Adrenal gland (tissue), 19 donors: ENCODE measurements at places on chromosomes 1 and 21. TPM values are rescaled to one million over a fixed set of nuclear protein-coding genes. Genes with fewer than 3 reads are reported as not detected.
A peak's percentile ranks its signal among the peaks of the same experiment; 100 is the strongest.

DNA sequence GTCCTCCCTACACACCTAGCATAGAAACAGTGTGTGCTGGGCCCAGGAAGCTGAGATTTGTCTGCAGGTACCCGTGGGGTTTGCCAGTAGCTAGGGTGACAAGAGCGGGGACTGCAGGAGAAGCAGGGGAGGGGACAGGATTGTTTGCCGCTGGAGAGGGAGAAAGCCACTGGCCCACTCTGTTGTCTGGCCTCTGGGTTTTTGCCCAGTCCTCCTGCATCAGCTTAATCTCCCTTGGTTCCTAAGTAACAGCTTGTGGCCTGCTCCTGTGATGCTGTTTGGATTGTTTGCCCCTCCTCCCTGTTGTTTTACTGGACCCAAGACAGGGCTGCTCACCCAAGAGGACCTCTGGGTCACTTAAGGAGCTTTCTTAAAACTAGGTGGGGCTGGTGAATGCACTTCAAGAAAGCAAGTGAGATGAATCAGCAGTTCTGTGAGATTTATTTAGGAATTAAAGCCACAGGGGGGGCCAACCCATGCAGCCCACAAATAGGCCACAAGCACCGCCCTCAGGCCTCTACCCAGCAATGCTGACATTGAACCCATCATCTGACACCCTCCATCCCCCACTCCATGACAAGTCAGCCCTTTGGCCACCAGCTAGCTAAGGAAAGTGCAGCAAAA lies 142.8 kb downstream of the ZZZ3 start:
- H3K36me3 ChIP-seq = no peaks in the 10 kb centered on the region
- DNase-seq = no peak
- no peak overlapping the region for H3K4me3 ChIP-seq

FGR gene
- total RNA-seq = 5.2 TPM

DNA sequence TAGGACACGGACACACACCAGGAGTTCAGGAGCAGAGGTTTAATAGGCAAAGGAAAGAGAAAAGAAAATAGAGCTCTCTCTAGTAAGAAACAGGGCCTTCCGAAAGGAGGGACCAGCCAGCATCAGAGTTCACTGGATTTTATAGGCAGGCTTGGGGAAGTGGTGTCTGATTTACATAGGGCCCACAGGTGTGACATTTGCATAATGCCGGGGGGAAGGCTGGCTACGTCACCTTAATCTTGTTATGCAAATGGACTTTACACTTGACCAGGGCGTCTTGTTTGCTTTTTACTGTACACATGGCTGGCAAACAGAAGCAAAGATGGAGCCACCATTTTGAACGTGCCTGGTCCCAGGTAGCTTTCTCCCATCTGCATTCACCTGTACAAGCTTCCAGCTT lies at the start of gene OR14A16:
Gene OR14A16 (minus strand): TSS at position 97 of the 400 bp plus-strand sequence. CDS start 8,390 bp downstream, outside the sequence.
- H3K27ac ChIP-seq = no peak within 1 kb of the TSS
- H3K4me3 ChIP-seq = no peak within 1 kb of the TSS
- no peak for DNase-seq
- no peaks in the 10 kb centered on the region for H3K27me3 ChIP-seq

DNA sequence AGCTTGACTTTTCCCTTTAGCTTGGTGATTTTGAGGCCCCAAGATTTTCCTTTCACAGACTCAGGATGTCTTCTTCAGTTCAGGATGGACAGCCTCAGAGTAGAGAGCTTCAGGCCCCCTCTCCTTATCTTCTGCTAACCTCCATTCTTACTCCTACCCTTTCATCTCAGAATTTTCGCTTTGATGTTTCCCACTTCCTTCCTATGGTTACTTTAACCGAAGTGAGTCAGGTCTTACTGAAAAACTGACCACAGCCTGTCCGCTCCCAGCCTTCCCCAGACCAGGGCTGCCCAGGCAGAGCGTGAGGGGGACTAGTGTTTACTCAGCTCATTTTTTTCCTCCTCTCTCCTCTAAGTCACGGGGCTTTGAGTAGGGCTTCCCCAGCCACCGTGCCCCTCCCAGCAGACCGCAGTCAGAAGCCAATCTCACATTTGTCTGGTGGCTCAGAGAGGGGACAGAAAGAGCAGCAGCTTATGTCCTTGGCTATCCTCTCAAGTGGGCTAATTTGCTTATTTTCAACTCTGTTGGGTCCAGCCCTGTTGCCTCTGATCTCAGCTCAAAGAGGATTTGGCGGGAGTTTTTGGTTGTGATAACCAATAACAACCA lies 4.2 kb upstream of the IL19 start:
- peak; percentile 60 for DNase-seq
- no peak overlapping the region for H3K27ac ChIP-seq
- H3K4me1 ChIP-seq = no peaks in the 10 kb centered on the region
- H3K36me3 ChIP-seq = no peaks in the 10 kb centered on the region
- no peak overlapping the region for H3K4me3 ChIP-seq
- peaks cover 3% of the 10 kb centered on the region for H3K27me3 ChIP-seq

- no peaks in the 10 kb centered on the region for H3K36me3 ChIP-seq
- no peaks in the 10 kb centered on the region for H3K4me1 ChIP-seq
- no peak for DNase-seq
- H3K4me3 ChIP-seq = no peak overlapping the region
- no peak overlapping the region for H3K27ac ChIP-seq
- H3K27me3 ChIP-seq = no peaks in the 10 kb centered on the region
These were observed 83.0 kb upstream of the BACH1 start for GRCh38 chr21:29215709-29216108.

DNA sequence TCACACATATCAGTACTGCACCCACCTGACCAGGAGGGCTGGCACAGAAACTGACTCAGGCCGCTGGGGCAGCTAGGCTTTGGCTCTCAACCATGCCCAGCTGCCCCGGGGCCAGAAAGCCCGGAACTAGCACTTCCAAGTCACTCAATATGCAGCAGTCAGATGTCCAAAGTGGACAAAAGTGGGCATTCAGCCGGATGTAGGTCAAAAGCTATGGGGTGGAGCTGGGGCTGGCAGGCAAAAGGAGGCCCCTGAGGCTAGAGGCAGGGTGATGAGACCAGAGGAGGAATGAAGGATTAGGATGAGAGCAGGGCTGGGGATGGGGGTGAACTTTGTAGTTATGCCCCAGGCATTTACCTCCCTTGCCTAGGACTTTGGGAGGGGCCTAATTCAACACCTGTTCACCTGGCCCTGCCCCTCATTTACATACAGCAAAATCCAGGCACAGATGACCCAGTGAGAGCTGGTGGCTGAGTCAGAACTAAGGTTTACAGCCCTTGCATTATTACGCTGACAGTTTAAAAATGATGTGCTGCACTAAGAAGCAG lies 30.7 kb upstream of the EDN2 start:
- H3K27ac ChIP-seq = no peak overlapping the region
- no peak for DNase-seq
- peaks cover 16% of the 10 kb centered on the region for H3K4me1 ChIP-seq

DNA sequence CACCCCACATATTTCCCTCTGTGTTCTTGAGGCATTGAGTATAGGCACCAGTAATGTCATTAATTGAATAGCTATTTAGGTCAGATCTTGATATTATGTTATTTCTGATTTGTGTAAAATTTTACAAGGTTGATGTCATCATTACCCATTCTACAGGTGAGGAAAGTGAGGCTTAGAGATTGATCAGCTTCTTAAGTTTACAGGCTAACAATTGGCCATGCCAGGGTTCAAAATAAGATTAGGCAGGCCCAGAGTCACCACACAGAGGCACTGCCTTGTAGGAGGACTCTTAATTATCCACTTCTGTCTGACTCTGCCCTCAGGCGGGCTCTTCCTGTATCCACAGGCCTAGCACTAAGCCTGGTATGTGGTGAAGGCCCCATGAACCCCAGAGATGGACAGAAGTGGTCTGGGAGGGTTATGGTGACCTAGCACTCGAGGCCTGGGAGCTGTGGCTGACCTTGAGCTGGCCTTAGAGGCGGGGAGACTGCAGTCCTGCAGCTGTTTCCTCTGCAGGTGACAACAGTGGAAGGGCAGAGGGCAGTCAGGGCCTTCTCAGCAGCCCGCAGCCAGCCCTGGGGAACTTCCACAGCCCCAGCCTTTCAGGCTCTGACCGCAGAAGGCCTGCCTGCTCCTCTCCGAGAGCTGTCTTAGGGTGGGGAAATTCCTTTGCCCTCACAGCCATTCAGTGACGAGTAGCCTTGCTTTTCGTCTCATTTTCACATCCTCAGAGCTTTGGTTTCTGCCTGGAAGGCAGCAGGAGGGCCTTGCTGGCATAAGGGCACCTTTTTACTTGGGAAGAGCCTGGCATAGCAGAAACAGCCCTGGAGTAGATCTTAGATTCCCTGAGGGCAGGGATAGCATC lies 12.2 kb downstream of the ZDHHC18 start:
- peaks cover 41% of the 10 kb centered on the region for H3K36me3 ChIP-seq
- H3K4me1 ChIP-seq = peaks cover 13% of the 10 kb centered on the region
- no peak overlapping the region for H3K4me3 ChIP-seq
- no peaks in the 10 kb centered on the region for H3K27me3 ChIP-seq
- peak overlapping the region; percentile 88 for H3K27ac ChIP-seq

GRCh38 chr1:51966559-51966958 lies 23.9 kb downstream of the RAB3B start:
- H3K27ac ChIP-seq = no peak overlapping the region
- H3K27me3 ChIP-seq = no peaks in the 10 kb centered on the region
- DNase-seq = no peak
- peaks cover 8% of the 10 kb centered on the region for H3K4me1 ChIP-seq
- no peak overlapping the region for H3K4me3 ChIP-seq
- H3K36me3 ChIP-seq = no peaks in the 10 kb centered on the region

- H3K27me3 ChIP-seq = no peaks in the 10 kb centered on the region
- no peak overlapping the region for H3K27ac ChIP-seq
- H3K36me3 ChIP-seq = no peaks in the 10 kb centered on the region
- no peak overlapping the region for H3K4me3 ChIP-seq
These were observed 10.1 kb downstream of the CADM3 start for GRCh38 chr1:159181328-159182024.

UCK2 gene
- total RNA-seq = 17.1 TPM

GRCh38 chr1:233082778-233083550 lies 132.6 kb downstream of the NTPCR start:
- H3K27ac ChIP-seq = no peak overlapping the region
- no peaks in the 10 kb centered on the region for H3K36me3 ChIP-seq
- H3K4me3 ChIP-seq = no peak overlapping the region
- no peaks in the 10 kb centered on the region for H3K27me3 ChIP-seq

DNA sequence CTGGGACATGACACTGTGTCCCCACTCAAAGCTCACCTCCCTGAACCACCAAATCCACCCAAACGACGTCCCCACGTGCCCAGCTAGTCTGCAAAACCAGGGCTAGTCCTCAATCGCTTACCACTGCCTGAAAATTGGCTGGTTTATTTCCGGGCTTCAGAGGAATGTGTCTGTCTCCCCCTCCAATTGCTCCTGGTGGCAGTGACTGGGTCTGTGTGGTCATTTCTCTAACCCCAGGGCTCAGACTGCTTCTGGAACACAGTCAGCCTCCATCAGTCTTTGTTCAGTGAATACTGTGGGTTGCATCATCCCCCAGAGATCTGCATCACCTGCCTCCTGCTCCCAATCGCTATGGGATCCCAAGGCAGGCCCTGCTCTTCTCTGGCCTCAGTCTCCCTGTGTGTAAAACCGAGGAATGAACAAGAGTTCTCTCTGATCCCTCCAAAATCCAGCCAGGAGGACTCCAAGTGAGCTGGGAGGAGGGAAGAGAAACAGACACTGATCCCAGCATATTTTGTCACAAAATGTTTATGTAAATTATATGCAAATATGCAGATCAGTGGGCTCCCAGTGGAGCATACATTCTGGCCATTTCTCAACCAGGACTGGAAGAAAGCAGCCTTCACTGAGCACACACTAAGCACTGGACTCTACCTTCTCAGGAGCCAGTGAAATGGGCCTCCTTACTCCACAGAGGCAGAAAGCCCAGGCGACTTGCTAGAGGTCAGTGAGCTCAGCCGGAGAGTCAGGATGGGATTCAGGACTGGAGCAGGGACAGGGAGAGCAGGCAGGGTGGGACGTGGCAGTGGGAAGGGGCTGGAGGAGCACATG lies 20.9 kb downstream of the SDC3 start:
- no peaks in the 10 kb centered on the region for H3K27me3 ChIP-seq
- DNase-seq = peak; percentile 64
- H3K36me3 ChIP-seq = no peaks in the 10 kb centered on the region
- H3K4me1 ChIP-seq = peaks cover 49% of the 10 kb centered on the region

OPTC gene
- not detected for total RNA-seq

DNA sequence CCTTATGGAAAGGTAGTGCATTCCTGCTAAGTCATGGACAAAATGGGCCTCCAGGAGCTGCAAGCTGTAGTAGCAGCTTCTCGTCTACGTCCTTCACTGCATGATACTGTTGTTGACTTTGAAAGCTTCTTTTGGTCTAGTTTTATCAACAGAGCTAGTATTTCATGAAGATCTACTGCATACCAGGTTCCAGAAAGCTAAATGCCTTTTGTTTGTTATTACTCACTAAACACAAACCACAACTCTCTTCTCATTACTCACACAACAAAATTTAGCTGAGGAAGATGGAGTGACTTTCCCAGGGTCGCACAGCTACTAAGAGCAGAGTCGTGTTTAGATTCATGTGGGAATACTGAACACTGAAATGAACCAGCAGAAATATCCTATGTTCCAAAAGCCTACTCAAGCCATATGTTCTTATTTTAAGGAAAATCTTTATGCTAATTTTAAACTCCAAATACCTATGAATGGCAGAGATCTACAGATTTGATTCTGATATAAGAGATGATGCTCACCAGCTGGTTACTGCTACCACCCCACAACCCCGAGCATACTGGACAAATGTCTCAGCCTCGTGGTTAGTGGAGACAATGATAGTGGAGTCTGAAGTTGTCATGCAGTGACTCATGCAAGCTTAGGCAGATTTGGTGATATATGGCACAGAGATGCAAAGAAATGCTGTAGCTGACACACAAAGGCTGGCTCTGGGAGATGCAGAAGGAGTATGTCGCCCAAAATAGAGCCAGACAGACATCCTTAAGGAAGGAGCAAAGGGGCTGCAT lies 20.6 kb downstream of the PGBD2 start:
- H3K27ac ChIP-seq = no peak overlapping the region
- DNase-seq = no peak
- no peaks in the 10 kb centered on the region for H3K27me3 ChIP-seq
- no peak overlapping the region for H3K4me3 ChIP-seq
- no peaks in the 10 kb centered on the region for H3K4me1 ChIP-seq

DNA sequence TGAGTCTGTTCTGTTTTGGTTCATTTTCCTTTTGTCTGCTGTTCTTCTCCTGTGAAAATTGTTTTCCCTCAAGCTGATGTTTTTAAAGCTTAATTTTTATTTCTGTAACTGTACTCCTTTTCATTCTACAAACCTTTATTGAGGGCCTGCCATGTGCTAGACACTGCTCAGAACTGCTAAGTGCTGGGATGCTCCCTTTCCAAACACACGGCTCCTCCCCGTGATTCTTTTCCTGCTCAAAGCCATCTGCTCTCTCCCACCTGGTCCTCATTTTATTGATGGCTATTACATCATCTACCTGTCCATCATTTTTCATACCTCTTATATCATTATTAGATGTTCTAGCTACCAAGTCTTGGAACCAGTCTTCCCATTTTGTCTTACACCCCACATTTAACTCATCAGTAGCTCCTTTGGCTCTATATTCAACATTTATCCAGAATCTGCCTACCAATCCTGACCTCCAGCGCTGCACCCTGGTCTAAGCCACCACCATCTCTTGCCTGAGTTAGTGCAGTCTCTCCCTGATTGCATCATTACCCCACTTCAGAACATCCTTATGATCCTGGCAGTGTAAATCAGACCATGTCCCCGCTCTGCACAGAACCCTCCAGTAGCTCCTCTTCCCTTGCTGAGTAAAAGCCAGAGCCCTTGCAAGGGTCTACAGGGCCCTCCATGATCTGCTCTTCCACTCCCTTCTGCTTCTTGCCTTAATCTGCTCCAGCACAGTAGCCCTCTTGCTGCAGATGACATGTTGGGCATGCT lies 118.1 kb downstream of the CACNA1E start:
- no peak overlapping the region for H3K4me3 ChIP-seq
- no peaks in the 10 kb centered on the region for H3K36me3 ChIP-seq
- H3K4me1 ChIP-seq = no peaks in the 10 kb centered on the region
- H3K27ac ChIP-seq = no peak overlapping the region
